ENCODE measurements at places on chromosomes 4 and X.

DNA sequence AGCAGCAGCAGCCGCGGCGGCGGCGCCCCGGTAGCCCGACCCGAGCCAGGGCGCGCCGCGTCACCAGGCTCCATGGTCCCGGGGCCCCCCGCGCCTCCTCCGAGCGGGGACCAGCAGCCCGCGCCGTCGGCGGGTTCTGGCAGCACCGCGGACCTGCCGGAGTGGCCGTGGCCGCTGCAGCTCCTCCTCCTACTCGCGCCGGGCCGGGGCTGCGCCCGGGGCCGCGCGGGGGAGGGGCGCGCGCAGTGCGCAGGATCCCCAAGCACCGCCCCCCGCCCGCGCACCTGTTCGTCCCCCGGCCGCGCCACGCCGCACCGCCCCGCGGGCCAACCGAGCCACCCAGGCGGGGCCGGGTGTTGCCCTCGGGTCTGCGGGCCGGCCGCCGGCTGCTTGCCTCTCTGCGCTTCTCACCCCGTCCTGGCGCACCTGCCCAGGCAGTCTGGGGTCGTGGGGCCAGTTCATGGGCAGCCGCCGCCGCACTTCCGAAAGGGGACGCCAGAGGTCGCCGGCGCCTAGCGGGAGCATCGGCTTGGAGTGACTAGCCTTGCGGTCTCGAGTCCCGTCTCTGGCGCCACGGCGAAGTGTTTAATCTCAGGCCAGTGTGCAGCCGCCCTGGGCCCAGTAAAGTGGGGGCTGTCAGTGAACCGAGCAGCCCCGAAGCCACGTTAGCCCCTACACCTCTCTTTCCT, at the start of gene SLC9A7:
Gene SLC9A7 (minus strand): TSS at position 163 of the 689 bp plus-strand sequence. CDS start 89 bp downstream, at position 74.
- DNase-seq, result peak; percentile 79

GRCh38 chr4:37767546-37767945, 58.9 kb upstream of the PGM2 start:
- DNase-seq, result peak; percentile 76

- peak; percentile 23 for DNase-seq
Measured at GRCh38 chr4:170374770-170375169, 285.0 kb upstream of the AADAT start.

GRCh38 chrX:135388841-135389240, 32.9 kb upstream of the SMIM10L2A start:
- DNase-seq, result no peak

- no peak for DNase-seq
Measured at GRCh38 chrX:120824021-120824420, 51.6 kb downstream of the CT47B1 start.

All from left colon (tissue), 2 donors.